NCI-H446 (cell line): ENCODE measurements at places on chromosomes 6 and 20.

DNA sequence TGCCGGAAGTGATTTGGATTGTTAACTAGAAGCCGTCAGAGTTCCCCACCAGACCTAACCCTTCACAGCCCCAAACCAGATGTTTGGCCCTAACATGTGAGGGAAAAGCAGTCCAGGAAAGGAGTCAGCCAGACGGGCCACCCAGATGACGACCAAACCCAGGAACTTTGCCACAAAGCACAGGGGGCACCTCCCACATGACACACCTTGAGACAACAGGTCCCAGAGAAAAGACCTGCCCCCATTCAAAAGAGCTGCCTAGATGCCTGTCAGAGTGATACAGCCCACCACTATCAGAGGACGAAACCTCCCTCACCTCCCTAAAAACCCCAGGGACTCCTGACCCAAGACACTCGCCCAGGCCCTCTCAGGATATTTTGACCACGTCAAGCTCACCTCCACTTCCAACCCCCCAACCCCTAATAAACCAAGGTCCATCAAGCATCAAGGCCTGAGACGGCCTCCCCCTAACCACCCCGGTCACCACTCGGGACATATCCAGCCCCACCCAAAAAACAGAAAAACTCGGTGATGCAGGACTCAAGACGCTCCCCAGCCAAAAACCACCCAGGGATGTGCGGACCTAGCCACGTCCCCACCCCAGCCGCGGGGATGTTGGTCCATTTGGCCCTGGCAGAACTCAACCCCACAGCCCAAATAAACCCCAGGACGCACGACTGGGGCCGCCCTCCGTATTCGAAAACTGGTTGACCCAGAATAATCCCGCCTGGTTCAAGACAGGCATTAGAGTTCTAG is 662 bp downstream of the ZNF343 start:
- DNase-seq = no peak

- DNase-seq = no peak
Measured at GRCh38 chr6:87925373-87926060, 122.1 kb upstream of the SPACA1 start.

DNA sequence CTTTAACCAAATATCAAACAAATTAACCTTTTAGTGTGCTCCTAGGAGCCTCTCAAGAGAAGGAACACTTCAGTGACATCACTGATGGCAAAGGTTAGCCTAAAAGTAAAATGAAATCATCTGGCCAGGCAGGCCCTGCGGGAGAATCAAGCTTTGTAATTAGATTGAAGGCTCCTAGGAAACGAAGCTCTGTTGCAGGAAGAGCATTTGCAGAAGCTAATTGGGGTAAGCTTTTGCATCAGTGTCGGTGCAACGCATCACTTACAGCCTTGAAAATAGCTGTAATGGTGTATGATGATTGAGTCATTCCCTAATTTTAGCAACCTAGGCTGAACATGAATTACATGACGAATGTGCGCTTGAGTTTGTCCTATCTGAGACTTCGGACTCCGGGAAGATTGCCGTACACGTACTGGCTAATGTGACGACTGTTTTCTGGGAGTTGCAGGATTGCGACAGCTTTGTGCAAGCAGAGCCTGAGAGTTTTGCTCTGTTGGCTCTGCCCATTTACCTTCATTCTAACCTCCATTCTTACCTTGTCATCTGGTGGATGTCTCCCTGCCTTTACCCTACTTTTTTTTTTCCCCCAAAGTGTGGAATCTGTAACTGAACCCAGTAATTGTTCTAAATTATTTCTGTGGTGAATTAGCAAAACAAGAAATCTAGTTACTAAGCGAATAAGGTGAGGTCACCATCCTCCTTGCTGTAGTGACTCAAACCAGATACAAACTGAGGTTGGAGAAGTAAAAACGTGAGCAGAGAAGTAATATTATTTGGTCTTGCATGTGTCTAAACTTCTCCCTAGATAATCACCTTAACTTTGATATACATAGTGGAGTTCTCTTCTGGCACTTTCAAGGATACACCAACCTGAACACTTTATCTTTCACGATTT is 675.9 kb upstream of the CITED2 start:
- no peak for DNase-seq

DNA sequence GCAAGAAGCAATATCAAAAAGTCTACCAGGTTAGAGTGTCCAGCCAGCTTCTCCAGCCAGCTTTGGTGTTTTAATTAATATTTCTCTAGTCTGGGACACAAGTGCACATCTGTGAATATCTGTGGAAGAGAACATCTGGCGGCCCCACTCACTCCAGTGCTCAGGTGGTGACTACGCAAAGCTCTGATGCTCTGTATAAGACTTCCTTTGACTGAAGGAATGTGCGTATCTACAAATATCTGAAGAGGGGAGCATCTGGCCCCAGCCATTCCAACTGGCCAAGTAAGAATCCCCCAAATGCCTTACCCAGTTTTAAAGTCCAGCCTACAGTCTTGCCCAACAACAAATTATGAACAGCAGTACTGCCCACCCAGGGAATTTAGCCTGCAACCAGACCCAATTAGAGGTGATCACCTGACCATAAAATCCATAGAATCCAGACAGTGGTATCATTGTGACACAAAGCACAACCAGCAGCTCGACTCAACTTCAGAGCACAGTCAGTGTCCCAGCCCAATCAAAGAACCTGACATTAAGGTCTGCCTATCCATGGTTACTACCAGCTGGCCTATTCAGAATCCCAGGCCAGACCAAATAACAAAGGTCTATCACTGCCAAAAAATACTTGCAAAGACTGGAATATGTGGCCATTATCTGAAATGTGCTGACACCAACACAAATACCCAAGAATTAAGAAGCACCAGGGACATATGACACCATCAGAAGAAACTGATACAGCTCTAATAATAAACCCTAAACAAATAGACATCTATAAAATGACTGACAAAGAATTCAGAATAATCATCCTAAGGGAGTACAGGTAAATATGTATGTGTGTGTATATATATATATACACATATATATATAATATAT is 76.1 kb upstream of the MANEA start:
- no peak for DNase-seq

DNA sequence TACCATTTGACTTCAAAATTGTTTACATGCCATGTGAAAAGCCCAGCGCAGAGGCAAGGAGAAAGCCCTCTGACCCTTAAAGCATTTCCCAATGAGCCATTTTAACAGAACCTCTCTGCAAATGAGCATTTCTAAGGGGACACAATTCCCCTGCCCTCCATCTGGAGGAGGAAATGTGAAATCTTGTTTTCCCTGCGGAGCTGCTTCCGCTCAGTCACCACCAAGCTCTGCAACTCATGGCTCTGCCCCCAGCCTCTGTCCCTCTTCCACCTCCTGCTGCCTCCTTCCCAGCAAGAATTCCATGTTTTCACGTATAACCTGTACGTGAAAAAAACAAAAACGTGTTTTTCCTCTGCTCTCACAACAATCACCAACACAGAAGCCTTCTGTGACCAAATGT is 12.3 kb downstream of the RIN2 start:
- DNase-seq = no peak

DNA sequence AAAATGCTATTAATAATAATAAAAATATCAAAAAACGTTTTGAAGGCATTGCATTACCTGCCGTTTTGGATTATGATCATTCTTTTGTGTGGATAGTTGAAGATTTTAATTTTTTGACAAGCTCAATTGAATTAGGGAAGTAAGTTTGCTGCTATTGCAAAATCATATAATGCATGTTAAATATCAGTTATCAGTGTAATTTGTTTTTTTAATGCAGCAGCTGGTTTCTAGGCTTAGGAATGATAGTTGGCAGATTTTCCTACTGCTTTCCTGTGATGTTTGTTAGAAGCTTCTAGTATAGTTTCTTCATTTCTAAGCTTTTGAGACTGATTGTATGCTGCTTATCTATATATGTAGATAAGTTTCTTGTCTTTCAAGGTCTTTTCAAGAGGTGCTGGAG is 99.0 kb downstream of the JARID2 start:
- DNase-seq = no peak
